ENCODE measurements at places on chromosomes 4 and X. TPM values are rescaled to one million over a fixed set of nuclear protein-coding genes. Genes with fewer than 3 reads are reported as not detected.

LDOC1 gene
- 44.8 TPM for polyA plus RNA-seq

RBMX2 gene
- polyA plus RNA-seq = 19.7 TPM

PAQR3 gene
- polyA plus RNA-seq = 12.9 TPM

GPRIN3 gene
- not detected for polyA plus RNA-seq

XAGE2 gene
- polyA plus RNA-seq = 1.8 TPM

P2RY8 gene
- polyA plus RNA-seq = 2.5 TPM

NEXMIF gene
- polyA plus RNA-seq = 1.0 TPM

ZCCHC18 gene
- not detected for polyA plus RNA-seq

TKTL1 gene
- 0.27 TPM for polyA plus RNA-seq

CETN2 gene
- 33.6 TPM for polyA plus RNA-seq

PIGA gene
- 6.5 TPM for polyA plus RNA-seq

PLXNB3 gene
- polyA plus RNA-seq = 3.1 TPM
